ENCODE measurements at places on chromosomes 11 and 22. TPM values are rescaled to one million over a fixed set of nuclear protein-coding genes. Genes with fewer than 3 reads are reported as not detected.

Gene SYT8
- not detected for total RNA-seq

Gene MMP12
- not detected for total RNA-seq

Gene LARGE1
- total RNA-seq: 0.18 TPM

Gene DMC1
- total RNA-seq: 10.9 TPM

Gene LGALS12
- not detected for total RNA-seq

Gene EED
- 188 TPM for total RNA-seq

Gene ADM2
- total RNA-seq: 3.5 TPM

Gene IGSF22
- 0.20 TPM for total RNA-seq

Gene DERL3
- 5.8 TPM for total RNA-seq

Gene CD59
- 25.2 TPM for total RNA-seq

Gene SCT
- total RNA-seq: not detected

Gene MYO18B
- 0.59 TPM for total RNA-seq

Gene APOL6
- 27.1 TPM for total RNA-seq

Gene SMARCB1
- total RNA-seq: 120 TPM

Gene MS4A4A
- total RNA-seq: not detected

Gene CASP4
- total RNA-seq: 41.9 TPM
